ENCODE measurements at places on chromosomes 12 and 14.

DNA sequence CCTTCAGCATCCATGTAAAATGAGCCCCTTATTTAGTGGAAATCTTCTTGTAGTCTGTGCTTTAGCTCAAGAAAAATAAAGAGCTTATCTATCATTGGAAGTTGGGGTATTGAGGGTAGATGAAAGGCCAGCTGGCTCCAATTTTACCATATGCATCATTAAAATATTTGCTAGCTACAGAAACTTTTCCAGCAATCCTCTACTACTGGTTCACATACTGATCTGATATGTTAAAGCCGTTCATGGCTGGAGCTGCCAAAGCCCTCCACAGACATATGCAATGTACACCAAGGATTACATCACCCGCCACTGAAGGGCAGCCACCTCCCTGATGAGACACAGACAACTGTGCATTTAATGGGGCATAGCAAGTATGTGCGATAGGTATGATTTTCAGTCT lies 1205.3 kb downstream of the GALC start:
- DNase-seq, result no peak

GRCh38 chr14:77889971-77890442 lies 90.1 kb downstream of the ADCK1 start:
- no peak for DNase-seq

GRCh38 chr12:126890097-126890496 lies 1376.9 kb upstream of the TMEM132C start:
- DNase-seq, result no peak

DNA sequence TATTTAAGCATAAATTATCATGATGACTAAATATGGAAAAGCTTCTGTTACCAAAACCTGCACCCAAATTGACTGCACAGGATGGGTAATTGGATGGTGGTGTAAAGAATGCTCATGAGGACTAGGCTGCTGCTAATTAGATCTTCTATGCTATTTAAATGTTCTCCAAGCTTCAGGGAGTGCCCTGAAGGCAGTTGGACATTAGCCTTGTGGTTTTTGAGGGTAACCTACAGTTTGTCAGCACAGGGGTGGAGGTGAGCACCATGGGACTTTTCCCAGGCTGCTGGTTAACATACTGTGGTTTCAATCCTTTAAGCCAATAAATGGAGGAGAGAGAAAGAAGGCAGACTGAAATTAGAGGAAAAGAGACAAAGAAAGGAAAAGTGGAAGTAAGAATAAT lies 145.0 kb downstream of the WIF1 start:
- no peak for DNase-seq

DNA sequence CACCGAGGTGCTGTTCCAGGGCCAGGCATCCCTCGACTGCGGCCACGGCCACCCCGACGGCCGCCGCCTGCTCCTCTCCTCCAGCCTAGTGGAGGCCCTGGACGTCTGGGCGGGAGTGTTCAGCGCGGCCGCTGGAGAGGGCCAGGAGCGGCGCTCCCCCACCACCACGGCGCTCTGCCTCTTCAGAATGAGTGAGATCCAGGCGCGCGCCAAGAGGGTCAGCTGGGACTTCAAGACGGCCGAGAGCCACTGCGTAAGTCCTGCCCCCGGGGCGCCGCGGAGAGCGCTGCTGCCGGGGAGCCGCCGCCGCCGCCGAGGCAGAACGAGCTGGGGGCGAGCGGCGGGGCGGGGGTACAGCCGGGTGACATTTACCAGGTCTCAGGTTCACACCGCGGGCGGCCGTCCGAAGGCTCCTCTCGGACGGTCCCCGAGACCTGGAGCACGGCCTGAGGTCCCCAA lies 1.4 kb downstream of the PLXNC1 start:
- no peak for DNase-seq

DNA sequence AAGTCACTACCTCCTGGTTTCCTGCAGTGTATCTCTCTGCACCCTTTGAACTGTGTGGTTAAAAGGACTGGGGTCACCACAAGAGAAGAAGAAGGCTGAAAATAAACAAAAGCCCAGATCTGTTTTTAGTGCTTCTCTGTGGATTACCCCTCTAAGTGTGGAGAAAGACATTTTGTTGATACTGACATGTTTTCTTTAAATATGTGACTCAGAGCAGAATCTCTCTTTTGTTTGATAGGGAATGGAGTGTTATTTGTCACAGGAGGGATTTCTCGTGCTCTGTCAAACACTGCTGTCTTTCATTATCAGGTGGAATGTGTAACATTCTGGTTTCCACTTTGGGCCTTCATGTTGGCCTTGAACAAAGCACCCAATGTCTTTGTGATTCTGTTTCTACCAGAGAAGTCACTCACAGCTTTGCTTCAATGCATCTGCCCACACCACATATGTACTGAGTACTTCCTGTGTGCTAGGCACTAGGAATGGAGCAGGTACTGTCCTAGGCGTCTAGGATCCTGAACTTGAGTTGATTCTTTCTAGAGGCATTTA lies 82.1 kb downstream of the PLXNC1 start:
- DNase-seq, result no peak

GRCh38 chr12:57552306-57552651 lies 2.4 kb downstream of the KIF5A start:
- DNase-seq, result no peak

GRCh38 chr14:61417141-61417540 lies 95.8 kb downstream of the PRKCH start:
- no peak for DNase-seq

- DNase-seq, result no peak
Measured at GRCh38 chr14:82488473-82488872, 954.8 kb upstream of the SEL1L start.
